T-helper 17 cell (primary cell): ENCODE measurements at places on chromosomes 1 and 21.

GRCh38 chr1:165468253-165468652 is 23.3 kb upstream of the RXRG start:
- no peak for DNase-seq

GRCh38 chr1:75611014-75611413 is at the start of gene SLC44A5:
TSS of gene SLC44A5 (minus strand) at chr1:75611114. CDS start at chr1:75541447, 69,667 bp downstream.
- DNase-seq, result no peak

- DNase-seq, result no peak
These were observed 214.1 kb upstream of the L1TD1 start for GRCh38 chr1:61980561-61980960.

DNA sequence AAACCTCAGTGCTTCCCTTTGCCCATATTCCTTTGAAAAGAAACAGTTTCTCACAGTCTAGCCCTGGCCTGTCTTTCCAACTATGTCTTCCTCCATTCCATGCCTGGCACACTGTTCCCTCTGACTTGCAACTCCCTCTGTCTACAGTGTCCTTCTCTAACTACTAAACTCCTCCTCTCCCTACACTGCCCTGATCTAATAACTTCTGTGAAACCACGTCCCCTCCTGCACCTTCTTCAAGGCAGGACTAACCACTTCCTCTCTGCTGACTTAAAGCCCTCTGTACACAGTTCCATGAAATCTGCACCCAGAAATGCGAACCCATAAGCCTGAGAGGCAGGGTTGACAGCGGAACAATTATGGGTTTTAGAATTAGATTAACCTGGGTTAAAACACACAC is 62.2 kb upstream of the ATP1B1 start:
- DNase-seq, result no peak

DNA sequence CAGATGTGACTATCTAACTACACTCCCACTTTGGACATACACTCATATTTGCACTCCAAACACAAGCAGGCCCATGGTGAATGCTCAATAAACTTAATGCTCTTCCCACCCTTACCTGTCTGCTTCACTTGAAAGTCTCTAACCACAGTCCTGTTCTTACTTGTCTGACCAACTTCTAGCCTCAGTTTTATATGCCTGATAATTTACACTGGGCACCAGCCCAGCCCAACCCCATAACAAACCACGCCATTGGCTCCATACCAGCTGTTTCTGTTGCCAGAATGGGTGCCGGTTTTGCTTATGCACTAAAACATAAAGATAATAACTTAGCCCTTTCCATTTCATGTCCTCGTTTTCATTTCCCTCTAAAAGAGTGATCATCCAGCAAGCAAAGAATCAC is 395.4 kb downstream of the NTNG1 start:
- DNase-seq, result no peak

- DNase-seq, result no peak
These were observed 36.0 kb downstream of the TRAPPC10 start for GRCh38 chr21:44047996-44048560.
